Stimulated activated CD4-positive, alpha-beta T cell treated with anti-CD3 and anti-CD28 coated beads, Interleukin-12 subunit alpha, Interleukin-12 subunit beta, amount 100 ng/mL, for 48 hours (primary cell): ENCODE measurements at places on chromosomes 2 and 18.

DNA sequence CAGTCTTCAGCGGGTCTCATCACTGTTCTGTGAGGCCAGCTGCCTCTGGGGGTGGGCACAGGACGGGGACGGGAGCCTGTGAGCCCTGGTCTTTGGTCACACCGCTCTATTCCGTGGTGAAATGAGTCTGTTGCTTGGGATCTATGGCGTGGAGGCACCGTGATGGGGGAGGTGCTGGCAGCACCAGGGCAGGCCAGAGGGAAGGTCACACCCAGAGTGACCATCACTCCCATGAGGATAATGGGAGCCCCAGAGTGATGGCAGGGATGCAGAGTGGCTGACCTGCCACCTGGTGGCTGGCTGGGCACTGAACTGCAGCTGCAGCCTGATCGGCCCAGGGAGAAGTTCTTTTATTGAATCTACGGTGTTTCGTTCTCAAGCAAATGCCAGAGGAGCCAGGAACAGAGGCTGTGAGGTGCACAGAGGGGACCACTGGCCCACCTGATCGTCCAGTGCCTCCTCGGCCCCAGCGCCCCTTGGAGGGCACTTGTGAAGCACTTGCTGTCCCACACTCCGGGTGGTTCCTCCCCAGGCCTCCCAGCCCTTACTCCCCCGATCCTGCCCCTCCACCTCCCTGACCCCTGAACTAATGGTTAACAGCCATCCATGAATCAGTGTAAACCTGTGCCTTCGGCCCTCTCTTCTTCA lies 17.9 kb downstream of the KCNIP3 start:
- no peak for DNase-seq

GRCh38 chr18:6255886-6256285 lies 158.8 kb downstream of the L3MBTL4 start:
- DNase-seq = no peak

DNA sequence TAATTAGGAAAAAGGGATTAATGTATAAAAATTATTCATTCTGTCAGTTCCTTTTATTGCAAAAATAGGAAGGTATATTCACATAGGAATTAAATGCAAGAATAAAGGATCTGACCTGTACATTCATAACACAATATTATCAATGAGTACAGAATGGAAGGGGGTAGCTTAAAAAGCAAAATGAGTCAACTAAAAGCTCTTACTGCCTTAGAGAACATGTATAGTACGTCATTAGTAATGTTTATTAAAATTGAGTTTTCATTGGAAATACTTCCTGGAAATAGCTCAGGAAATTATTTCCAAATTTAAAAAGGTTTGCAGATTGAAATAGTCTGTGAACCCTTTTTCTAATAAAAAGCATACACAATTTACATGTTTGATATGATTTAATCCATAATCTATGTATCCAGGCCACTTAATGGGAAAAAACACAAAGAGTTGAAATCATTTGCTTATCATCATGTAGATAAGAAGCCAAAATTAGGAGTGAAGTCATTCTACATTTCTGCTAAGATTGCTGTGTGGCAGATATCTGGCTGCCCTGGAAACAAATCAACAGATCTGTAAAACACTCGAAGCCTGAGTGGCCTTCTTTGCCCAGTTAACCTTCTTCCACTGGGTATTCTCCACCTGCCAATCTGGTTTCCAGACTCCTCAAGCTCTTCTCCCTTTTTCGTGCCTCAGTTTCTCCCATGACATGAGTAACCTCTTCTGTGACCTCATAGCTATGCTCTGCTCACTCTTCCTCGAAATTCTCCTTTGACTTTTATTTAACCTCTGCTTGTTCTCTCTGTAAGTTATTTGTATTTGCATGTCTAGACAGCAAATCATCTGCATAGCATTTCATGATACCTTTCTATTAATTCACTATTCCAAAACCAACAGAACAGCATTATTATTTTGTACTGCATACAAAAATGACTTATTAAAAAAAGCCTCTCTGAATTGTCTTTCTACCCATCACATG lies 181.2 kb upstream of the REV1 start:
- no peak for DNase-seq

GRCh38 chr2:168428431-168428830 lies 27.6 kb upstream of the CERS6 start:
- DNase-seq = no peak

- no peak for DNase-seq
These were observed 128.5 kb downstream of the STK39 start for GRCh38 chr2:168118733-168119514.

DNA sequence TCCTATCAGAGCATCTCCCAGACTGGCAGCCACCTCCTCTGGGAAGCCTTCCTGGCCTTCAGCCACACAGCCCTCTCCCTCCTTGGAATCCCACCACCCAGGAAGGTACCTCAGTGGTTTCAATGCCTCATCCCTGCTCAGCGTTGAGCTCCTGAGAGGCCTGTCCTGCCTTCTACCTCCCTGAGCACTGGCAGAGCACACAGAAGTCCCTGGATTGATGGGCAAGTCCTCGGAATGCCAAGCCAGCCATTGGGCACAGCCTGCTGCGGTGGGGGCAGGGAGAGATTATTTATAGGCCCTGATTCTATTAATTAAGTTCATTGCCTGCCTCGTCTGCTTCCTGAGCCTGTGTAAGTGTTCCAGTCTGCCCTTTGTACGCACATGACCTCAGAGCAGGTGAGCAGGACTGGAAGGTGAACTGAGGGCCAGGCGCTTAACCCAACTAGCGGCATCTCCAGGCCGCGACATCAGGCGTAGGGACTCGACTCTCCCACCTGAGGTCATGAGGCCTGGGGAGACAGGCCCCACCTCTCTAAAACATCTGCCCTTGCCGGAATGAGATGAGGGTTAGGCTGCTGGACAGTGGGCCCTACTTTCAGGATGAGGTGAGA lies 63.4 kb downstream of the SMAD7 start:
- no peak for DNase-seq

DNA sequence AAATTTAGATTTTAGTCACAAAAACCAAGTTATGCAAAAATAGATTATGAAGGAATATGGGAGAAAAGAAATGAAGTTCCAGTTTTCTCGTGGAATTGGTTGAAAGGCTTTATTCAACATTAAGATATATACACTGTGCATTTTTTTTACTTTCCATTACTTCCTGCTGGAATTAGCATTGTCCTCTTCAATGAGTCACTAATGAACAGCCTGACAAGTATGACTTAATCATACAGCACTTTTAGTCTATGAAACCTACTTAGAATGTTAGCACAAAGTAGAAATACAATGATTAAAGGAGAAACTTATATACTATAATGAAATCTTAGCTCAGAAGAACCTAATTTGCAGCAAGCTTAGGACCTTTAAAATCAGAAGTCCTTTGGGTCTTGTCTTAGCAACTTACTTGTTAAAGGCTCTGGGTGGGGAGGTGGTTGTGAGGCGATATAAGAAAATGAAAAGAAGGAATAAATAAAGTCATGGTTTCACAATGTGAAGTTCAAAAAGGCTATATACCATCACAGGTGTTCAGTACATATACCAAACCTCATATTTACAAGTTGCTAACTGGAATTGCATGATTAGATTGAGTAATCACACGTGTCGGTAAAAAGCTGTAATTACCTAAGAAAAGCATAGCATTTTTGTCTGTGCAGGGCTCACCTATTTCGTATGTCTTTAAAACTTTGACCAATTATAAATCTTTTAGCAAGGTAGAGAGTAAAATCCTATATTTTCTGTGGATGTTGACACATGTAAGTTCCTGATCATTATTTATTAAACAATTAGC lies 236.8 kb downstream of the CAMKMT start:
- DNase-seq = no peak

DNA sequence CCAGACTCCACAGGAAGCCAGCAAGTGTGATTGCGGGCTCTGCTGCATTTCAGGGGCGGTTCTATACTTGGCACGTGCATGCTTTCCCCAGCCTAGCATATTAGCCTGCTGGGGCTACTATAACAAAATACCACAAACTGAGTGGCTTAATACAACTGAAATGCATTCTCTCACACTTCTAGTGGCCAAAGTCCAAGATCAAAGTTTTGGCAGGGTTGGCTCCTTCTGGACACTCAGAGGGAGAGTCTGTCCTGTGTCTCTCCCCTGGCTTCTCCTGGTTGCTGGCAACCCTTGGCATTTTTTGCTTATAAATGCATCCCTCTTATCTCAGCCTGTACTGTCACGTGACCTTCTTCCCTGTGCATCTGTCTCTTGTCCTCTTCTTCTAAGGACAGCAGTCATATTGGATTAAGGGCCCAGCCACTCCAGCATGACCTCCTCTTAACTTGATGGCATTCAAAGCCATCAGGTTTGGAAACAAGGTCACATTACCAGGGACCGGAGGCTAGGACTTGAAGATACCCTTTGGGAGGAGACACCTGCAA lies 138.7 kb downstream of the RNF152 start:
- DNase-seq = no peak

- DNase-seq = no peak
These were observed 35.6 kb downstream of the FBLN7 start for GRCh38 chr2:112173646-112174319.

DNA sequence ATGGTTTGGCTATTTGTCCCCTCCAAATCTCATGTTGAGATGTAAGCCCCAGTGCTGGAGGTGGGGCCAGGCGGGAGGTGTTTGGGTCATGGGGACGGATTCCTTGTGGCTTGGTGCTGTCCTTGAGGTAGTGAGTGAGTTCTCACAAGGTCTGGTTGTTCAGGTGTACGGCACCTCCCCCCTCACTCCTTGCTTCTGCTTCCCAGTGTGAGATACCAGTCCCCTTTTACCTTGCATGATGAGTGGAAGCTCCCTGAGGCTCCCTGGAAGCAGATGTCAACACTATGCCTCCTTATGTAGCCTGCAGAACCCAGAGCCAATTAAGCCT lies 232.6 kb downstream of the LDLRAD4 start:
- no peak for DNase-seq
